ENCODE measurements at places on chromosomes 7 and 10.

- no peak for DNase-seq
Observed at GRCh38 chr10:5662708-5663579, 3.5 kb downstream of the ASB13 start.

GRCh38 chr10:101831169-101831811 lies 12.3 kb downstream of the KCNIP2 start:
- DNase-seq: no peak

GRCh38 chr7:113141803-113142202 lies 23.4 kb upstream of the SMIM30 start:
- DNase-seq: no peak

DNA sequence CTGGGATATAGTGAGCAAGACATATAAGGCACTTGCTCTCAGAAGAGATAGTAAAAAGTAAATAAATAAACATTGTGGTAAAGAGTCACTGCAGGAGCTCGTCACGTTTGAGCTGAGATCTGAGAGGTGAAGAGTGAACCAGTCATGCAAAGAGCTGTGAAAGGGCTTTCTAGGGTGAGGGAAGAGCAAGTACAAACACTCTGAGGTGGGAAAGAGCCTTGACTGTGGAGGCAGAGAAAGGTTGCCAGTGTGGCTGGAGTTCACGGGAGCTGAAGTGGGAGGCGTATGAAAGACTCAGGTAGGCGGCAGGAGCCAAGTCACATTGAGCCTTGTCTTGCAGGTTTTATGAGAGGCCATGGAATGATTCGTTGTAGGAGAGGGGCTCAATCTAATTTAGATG lies 141.0 kb downstream of the C1GALT1 start:
- DNase-seq: no peak

GRCh38 chr7:47392241-47392759 lies 189.6 kb downstream of the TNS3 start:
- DNase-seq: no peak

DNA sequence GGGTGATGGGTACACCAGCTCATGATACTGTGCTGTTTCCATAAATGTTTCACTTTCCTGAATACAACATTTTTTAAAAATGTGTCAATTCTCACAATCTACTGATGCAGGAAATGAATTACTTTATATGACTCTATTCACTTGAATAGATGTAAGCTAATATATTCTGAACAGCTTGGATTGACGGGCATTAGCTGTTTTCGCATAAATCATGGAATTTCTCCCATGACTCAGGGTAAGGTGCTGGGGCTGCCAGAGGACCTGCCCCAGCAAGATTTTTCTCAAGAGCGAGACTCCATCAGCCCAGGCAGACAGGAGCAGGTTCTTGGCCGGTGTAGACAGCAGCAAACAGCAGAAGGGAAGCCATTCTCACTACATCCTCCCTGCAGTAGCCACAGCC lies 107.1 kb downstream of the PFKFB3 start:
- no peak for DNase-seq

- DNase-seq: no peak
Observed at GRCh38 chr7:148327379-148327778, 263.2 kb upstream of the C7orf33 start.

DNA sequence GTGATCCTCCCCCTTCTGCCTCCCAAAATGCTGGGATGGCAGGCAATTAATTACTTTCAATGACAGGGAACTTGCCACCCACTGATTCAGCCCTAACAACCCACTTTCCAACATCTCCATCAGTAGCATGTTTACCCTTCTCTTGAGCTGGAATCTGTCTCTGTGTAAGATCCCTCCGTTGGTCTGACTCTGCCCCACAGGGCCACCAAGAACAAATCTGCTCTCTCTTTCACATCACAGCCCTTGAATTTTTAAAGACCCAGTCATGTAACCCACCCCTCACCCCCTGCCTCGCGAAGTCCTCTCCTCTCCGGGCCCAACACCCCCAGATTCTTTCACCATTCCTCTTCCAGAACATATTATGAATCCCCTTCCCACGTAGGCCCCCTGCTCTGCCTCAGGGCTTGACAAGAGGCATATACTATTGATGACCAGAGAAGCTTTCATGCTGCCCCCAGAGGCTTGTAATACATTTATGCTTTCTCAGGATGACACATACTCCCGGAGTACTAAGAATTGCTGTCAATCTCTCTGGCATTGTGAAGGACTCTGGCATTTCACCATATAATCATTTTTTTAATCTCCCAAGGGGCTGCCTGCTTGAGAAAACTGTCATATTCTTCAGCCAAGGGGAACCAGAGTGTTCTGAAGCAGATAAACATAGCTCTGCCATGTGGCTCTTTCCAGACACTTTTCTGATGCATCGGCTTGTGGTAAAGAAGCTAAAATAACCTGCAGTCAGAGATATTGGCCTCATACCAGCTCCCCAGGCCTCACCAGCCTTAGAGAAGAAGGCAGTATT lies 179.2 kb upstream of the AUTS2 start:
- DNase-seq: no peak

- no peak for DNase-seq
Observed at GRCh38 chr10:29276251-29276850, 12.5 kb upstream of the LYZL1 start.

GRCh38 chr7:149780636-149781419 lies 7.4 kb upstream of the ZNF467 start:
- DNase-seq: no peak

DNA sequence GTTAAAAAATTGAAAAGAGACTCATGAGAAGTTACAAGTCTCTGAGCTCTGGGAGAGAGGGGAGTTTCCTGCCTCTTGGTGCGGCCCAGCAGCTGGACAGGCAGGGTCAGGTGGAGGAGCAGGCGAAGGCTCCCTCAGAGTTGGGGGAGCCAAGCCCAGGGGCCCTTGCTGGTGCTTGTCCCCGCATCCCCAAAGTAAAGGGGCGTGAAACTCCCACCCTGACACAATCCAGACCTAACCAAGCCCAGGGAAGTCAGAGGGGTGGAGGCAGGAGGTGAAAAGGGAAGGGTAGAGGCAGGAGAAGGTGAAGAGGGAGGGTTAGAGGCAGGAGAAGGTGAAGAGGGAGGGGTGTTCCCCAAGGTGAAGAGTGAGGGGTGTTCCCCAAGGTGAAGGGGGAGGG lies 322.8 kb downstream of the GLRX3 start:
- DNase-seq: no peak

- DNase-seq: no peak
Observed at GRCh38 chr10:97850446-97850845, 803 bp downstream of the GOLGA7B start.

DNA sequence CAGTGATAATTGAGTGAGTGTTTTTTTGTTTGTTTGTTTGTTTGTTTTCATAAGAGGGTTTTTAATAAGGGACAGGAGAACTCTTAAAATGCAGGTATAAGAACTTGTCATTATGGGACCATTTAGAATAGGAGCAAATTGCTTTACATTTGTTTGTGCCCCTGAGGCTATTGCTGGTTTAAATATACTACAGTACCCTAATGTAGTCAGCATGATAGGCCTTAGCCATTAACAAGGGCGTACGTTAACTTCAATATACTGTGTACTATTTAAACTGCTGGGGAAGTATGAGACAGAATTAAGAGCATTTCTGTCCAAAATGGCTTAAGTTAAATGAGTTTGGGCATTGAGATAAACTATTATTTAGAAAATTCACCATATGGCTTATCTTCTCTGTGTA lies 26.2 kb downstream of the PRKAR2B start:
- no peak for DNase-seq

DNA sequence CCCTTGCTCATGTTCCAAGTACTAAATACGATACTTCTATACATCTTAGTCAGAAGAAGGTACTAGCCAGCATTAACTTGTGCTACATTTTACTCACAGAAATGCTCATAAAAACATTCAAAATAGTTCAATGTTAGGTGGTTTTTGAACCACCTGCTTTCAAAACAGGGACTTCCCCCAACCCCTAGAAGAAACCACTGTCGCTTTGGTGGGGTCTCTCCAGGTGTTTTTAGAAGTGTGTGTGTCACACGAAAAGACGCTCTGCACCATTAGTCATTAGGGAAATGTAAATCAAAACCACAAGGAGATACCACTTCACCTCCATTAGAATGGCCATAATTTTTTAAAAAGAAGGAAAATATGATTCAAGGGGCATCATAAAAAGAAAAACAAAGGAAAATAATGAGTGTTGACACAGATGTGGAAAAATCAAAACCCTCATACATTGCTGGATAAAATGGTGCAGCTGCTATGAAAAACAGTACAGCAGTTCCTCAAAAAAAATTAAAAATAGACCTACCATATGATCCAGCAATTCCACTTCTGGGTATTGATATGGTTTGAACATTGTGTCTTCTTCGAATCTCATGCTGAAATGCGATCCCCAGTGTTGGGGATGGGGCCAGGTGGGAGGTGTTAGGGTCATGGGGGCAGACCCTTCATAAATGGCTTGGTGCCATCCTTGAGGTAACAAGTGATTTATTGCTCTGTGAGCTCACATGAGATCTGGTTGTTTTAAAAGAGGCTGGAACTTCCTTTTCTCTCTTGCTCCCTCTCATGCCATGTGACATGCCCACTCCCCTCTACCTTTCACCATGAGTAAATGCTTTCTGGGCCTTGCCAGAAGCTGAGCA lies 74.2 kb downstream of the MALSU1 start:
- no peak for DNase-seq

DNA sequence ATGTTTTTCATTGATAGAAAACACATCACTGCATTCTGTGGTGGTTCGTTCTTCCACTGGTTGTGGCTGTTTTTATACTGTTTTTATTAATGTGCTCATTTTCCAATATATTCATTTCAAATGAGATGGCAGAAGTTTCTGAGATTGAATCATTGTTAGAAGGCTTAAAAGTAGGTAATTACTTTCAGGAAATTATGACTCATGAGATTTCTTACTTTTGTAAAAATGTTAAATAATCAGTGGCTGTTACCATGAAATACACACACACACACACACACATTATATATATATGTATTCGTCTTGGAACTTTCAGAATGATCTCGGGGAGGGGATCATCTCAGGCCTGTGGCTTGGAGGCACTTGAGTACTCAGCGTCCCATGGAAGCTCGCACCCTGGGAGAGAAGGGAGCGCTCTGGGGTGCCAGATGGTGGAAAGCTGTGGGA lies 66.1 kb downstream of the ZMYND11 start:
- no peak for DNase-seq

DNA sequence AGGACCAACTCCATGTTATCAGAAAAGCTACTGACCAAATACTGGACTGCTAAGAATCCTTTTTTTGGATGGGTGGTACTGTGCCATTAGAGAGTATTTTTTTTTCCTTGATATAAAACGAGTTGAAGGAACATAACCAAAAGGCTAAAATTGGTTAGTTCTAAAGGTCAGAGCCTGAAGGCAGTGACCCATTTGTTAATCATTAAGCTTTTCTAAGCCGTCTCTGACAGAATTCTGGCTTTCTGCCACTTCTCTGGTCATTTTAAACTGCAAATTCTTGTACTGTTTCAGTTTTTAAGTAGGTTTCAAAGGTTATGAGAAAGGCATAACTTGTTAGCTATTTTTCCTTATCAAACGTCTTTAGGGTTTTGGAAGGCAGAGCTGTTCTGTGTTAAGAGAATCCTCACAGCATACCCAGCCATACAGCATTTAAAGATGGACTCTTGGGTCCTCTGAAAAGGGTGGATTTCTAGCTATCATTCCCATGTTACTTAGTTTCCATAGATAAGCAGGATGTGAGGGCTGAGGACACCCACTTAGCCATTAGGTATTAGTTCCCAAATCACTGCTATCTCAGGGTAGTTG lies 196.8 kb downstream of the RNLS start:
- DNase-seq: no peak

GRCh38 chr7:114084472-114085312 lies 165.9 kb upstream of the PPP1R3A start:
- no peak for DNase-seq

DNA sequence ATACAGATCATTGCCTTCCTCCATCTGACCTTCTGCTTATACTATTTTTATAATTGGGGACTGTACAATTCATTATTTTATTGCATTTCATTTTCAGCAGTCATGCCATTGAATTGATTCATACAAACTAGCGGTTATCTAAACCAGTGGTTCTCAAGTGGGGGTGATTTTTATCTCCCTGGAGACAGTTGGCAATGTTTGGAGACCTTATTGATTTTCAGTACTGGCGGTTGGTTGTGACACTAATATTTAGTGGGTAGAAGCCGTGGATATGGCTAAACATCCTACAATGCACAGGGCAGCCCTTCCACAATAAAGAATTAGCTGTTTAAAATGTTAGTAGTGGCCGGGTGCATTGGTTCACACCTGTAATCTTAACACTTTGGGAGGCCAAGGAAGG lies 765.9 kb downstream of the LRMDA start:
- no peak for DNase-seq

DNA sequence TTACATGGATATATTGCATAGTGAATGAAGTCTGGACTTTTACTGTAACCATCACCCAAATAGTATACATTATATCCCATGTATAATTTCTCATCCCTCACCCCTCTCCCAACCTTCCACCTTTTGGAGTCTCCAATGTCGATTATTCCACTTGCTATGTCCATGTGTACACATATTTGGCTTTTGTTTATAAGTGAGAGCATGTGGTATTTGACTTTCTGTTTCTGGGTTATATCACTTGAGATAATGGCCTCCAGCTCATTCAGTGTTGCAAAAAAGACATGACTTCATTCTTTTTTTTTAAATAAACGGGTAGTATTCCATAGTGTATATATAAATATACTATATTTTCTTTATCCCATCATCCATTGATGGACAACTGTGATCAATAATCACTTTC lies 288.6 kb upstream of the BMPER start:
- no peak for DNase-seq

DNA sequence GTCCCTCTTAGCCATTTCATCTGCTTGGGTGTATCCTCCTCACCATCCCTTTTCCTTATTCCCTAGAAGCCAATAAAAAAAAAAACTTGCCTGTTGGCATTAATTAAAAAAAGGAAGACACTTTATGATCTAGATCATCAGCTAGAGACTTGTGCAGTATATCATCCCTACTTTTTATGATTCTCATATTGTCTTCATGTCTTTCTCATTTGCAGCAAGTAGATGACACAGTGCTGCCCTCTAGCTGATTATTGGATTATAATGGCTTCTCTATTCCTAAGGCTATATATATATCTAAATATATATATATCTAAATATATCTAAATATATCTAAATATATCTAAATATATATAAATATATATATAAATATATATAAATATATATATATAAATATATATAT lies 272.4 kb upstream of the LRGUK start:
- DNase-seq: no peak

DNA sequence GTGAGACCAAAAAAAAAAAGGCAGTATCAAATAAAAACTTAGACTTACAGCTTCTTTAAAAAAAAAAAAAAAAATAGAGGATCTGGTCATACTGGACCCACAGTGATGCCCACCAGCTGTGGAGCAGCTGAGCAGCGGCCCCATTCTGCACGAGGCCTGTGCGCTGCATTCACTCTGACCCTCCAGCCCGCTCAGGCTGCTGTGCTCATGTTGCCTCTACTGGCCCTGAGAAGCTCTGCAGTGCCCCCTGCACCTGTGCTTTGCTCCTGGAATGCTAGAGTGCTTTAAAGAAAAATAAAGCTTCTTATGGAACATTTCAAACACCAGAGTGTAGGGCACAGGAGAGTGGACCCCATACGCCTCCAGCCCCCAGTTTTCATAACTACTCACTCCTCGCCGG lies 33.2 kb downstream of the TMEM120A start:
- DNase-seq: no peak

- no peak for DNase-seq
Observed at GRCh38 chr7:84704380-84704779, 482.5 kb downstream of the SEMA3D start.

All from stimulated activated CD4-positive, alpha-beta T cell treated with anti-CD3 and anti-CD28 coated beads, Interleukin-15, amount 100 ng/mL, for 1 hour (primary cell).